ENCODE measurements at places on chromosomes 7 and 10.

- DNase-seq, result no peak
Observed at GRCh38 chr7:4030346-4030950, 651.6 kb upstream of the FOXK1 start.

DNA sequence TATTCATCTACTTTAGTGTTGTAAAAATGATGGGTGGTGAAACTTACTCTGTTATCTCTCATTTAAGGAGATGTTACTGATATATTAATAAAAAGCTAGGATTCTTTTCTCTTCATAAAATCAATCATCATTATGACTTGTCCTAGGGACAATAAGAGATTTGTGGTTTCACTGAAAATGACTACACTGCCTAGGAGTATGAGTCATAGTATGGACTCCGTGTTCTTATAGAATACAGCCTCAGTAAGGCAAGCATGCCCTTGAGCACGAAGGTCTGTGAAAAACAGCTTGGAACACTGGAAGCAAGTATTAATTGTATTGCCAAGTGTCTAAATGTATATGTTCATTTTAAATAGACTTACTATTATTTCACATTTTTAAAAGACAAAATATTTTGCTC lies 749.2 kb upstream of the PCDH15 start:
- no peak for DNase-seq

GRCh38 chr10:61992059-61992460 lies 90.6 kb downstream of the ARID5B start:
- DNase-seq, result no peak

DNA sequence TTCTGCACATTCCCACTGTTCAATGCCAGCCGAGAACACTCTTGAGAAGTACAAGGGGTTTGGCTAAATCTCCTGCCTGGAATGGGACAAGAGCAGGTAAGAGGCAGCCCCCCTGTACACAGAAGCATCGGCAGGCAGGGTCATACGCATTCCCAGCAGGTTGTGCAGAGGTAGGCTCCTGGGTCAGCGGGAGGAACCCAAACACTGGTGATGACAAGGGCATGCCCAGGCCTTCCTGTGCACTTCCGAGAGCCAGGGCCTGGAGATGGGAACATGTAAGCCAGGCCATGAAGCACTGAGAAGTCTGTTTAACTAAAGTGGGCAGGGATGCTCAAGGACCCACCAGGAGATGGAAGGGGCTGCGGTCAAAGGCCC lies 130.3 kb upstream of the CHST15 start:
- DNase-seq, result no peak

- no peak for DNase-seq
Observed at GRCh38 chr10:89773081-89773480, 71.7 kb downstream of the KIF20B start.

- no peak for DNase-seq
Observed at GRCh38 chr7:114375907-114376306, 38.7 kb upstream of the FOXP2 start.
